ENCODE measurements at places on chromosomes 3 and 15.

- DNase-seq, result no peak
Measured at GRCh38 chr3:127124120-127124519, 68.8 kb upstream of the PRR23E start.

GRCh38 chr3:9862391-9863057 is 17.5 kb downstream of the CIDEC start:
- no peak for DNase-seq

- no peak for DNase-seq
Measured at GRCh38 chr3:40021338-40021737, 211.9 kb downstream of the MYRIP start.

GRCh38 chr3:108099679-108100428 is 9.0 kb upstream of the CD47 start:
- no peak for DNase-seq

GRCh38 chr3:180420804-180421203 is 181.2 kb upstream of the TTC14 start:
- DNase-seq, result no peak

DNA sequence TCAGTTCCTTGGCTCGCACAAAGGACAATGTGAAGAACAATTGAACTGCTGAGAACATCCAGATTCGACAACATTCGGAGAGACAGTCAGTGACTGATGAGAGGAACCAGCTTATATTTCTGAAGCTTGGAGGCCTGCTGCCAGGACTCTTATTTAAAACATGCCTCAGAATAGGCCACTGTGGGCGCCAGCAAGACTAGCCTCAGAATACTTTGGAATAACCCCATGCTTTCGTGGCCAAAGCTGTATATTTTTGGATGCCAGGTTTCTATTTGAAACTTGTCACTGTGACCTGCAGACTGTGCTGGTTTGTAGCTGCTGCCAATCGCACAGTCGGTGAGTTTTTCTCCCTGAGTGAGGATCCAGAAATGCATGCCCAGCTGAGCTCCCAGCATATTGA is 129.9 kb upstream of the UBE3A start:
- DNase-seq, result peak; percentile 39

- no peak for DNase-seq
Measured at GRCh38 chr3:133531981-133532380, 41.5 kb upstream of the CDV3 start.

GRCh38 chr3:122915300-122916055 is 112.1 kb downstream of the SEMA5B start:
- DNase-seq, result peak; percentile 25

- DNase-seq, result no peak
Measured at GRCh38 chr15:53307952-53308624, 451.4 kb downstream of the WDR72 start.

DNA sequence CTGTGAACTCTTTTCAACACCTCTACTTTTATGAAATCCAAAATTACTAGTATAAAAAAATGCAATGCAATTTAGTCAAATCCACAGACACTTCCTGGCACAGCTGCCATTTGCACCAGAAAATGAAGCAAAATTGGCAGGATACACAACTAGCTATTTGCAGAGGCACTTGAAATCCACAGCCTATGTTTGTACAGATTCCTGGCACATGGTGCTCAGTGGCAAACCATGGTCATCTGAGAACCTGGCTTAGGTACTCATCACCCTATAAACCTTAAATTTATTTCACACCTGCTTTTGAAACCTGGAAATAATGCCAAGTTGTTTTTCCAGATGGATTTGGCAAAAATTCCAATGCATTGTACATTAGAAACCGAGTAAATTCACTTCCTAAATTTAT is 20.2 kb upstream of the PPM1L start:
- DNase-seq, result no peak

GRCh38 chr3:52880047-52880446 is 17.3 kb downstream of the STIMATE start:
- DNase-seq, result no peak

GRCh38 chr3:111700054-111700453 is 104.9 kb upstream of the ZBED2 start:
- DNase-seq, result no peak

GRCh38 chr3:126208606-126209256 is 28.3 kb upstream of the ALDH1L1 start:
- DNase-seq, result peak; percentile 64

- no peak for DNase-seq
Measured at GRCh38 chr15:65165875-65166274, 19.3 kb downstream of the CLPX start.

- no peak for DNase-seq
Measured at GRCh38 chr3:143171141-143171980, 51.8 kb downstream of the CHST2 start.

DNA sequence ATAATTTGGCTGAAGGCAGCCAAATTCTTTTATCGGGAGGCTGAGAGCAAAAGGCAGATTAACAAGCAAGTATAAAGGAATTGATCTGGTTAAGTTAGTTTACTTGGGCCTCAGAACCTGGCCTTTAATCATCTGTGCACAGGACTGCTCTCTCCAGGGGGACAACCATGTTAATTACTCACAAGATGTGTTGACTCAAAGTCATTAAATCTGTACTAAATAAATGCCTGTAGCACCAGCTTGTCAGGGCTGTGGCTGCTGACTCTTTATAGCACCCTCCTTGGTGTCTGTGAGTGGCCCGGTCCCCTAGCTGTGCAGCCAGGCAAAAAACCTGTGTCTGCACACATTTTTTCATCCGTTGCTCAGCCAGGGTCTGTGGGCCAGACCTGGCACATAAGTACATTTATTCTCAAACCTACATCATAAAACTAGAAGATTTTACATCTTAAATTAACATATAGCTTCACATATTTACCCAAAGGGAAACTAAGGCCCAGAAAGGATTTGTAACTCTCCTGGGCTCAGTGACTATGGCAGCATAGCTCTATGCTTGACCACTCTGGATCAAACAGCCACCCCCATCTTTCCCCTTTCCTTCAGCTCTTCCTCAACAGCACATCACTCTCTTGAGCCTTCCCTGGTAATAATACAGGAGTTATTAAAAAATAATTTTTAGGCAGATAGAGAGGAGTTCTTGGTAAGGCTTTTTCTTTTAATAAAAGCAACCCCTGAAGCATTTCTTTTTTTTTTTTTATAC is 51.4 kb downstream of the NCEH1 start:
- no peak for DNase-seq

GRCh38 chr15:26806151-26806550 is 33.3 kb upstream of the GABRB3 start:
- DNase-seq, result no peak

GRCh38 chr3:41205591-41205990 is 6.3 kb downstream of the CTNNB1 start:
- DNase-seq, result no peak

DNA sequence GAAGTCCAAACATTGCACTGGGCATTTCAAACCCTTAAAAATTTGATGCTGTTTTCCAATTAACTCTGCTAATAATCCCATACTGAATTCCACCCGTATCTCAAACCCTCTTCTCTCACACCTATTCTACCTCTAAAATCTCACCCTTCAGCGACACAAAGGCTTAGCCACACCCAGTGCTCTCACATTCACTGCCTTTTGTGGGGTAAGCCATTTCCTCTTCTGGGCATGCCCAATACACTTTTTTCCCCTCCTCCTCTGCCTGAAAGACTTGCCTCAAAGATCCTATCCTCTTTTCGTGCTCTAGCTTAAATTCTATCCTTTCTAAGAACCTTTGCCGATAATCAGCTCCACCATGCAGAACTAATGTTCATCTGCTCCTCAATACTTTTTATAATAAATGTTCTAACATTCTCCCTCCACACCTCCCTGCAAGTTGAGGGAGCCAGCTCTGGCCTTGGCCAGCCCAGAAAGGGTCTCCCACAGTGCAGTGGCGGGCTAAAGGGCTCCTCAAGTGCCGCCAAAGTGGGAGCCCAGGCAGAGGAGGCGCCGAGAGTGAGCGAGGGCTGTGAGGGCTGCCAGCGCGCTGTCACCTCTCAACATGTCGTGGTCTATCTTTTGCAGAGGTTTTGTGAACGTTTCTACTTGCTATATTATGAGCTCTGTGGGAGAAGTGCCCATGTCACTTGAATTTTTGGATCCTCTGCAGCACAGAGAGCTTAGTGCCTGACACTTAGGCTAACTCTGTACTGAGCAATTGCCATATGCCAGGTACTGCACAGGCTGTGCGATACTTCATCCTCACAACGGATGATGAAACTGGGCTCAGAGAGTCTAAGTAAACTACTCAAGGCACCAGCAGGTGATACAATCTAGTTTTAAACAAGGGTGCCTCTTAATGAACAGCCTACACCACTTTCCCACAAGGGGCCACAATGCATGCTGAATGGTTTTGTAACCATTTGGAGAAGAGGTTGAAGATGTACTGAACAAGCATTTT is 53.6 kb upstream of the BCL6 start:
- DNase-seq, result no peak

DNA sequence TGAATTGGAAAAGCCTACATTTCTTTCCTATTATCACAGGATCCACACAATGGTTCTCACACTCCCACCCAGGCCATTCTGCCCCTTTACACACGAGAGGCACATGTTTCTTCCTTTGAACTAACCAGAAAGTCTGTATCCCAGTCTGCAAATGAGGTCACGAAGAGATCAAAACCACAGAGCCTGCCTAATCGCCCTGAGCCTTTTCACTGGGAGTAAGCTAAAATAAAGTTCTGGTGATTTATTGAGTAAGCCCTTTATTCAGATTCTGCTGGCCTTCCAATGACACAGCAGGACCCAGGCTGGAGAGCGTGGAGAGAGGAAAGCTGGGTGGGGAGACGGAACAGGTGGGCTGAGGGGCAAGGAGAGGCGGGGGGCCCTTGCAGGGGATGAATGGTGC is 78.7 kb downstream of the ATP1B3 start:
- DNase-seq, result no peak

- no peak for DNase-seq
Measured at GRCh38 chr3:187522293-187522692, 147.9 kb downstream of the SST start.

GRCh38 chr3:173055228-173055933 is 85.7 kb downstream of the SPATA16 start:
- no peak for DNase-seq

DNA sequence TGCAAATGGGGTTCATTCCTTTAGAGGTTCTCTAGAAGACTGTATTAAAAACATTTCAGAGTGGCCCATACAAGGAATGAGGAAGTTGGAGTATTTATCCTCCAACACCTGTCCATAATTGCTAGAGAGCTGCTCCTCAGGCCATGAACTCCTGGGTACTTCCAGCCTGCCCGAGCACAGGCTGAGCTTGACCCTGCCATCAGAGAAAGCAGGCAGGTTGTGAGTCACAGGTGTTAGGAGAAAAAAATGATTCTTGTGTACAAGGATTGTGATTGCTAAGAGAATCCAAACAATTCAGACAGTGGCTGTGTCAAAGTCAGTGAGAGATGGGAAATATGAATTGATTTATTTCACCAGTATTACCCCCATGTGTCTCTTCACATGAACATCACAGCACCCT is 156.8 kb upstream of the GADL1 start:
- DNase-seq, result no peak

- no peak for DNase-seq
Measured at GRCh38 chr15:38721568-38721945, 156.9 kb upstream of the RASGRP1 start.

- peak; percentile 24 for DNase-seq
Measured at GRCh38 chr15:68410466-68411342, 21.3 kb downstream of the ITGA11 start.

DNA sequence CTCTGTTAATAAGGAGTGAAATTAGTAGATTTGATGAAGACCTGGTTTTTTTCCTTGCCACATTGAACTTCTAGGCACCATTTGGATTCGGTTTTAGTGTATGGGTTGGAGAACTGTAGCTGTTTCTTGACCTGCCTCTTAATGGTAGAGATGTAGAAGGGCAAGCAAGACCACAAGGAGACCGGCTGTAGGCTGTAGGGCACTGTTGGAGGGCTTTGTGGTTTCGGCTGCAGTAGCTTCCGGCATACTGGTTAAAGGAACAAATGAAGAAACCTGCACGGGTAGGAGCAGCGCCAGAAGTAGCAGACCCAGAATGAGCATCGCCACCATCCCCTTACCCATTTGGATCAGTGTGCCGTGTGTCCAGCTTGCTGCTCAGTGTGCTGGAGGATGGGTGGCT is 7.9 kb downstream of the PCLAF start:
- DNase-seq, result no peak

DNA sequence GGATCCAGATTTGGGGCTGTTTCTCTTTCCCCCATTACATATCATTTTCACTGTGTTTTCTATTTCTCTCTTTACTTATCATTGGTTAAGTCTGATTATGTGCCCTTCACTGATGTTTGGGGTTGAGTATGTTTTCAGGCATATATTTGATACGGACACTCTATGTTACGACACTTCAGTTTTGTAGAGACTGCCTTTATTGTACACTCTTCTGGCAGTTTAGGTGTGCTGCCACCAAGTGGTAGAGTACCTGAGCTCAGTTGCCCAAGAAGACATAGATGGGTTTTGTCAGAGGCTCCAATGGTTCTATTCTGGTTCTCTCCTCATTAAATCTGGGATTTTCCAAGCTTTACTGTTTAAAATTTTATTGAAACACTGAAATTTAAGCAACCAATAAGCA is 255.0 kb upstream of the ROPN1 start:
- DNase-seq, result no peak

DNA sequence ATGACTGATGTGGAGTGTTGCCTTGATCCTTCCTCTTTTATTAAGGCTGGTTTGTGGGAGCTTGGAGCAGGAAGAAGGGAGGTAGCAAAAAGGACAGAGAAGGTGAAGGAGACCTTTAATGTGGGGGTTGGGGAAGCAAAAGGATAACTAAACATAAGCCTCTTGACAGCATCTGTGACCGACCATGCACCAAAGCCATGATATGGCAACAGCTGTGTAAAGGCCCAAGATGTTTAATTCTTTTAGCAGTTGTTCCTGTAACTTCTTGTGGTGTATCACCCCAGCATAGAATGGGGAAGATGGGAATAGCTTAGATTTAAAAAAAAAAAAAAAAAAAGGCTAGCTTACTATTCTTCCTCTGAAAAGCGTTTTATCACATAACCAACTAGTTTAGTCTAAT is 194.7 kb downstream of the KLHL25 start:
- DNase-seq, result no peak

GRCh38 chr3:136385457-136385856 is 135.3 kb downstream of the PCCB start:
- no peak for DNase-seq

GRCh38 chr15:100350434-100351226 is 8.9 kb upstream of the ADAMTS17 start:
- DNase-seq, result no peak

GRCh38 chr3:23044463-23044862 is 158.7 kb upstream of the UBE2E2 start:
- DNase-seq, result no peak

Measured in posterior cingulate gyrus (tissue), 11 donors.